ENCODE measurements at places on chromosomes 1 and 21.

- DNase-seq: no peak
Observed at GRCh38 chr1:9417695-9418094, 121.6 kb upstream of the SLC25A33 start.

- no peak for DNase-seq
Observed at GRCh38 chr1:201354151-201354900, 23.2 kb downstream of the TNNT2 start.

DNA sequence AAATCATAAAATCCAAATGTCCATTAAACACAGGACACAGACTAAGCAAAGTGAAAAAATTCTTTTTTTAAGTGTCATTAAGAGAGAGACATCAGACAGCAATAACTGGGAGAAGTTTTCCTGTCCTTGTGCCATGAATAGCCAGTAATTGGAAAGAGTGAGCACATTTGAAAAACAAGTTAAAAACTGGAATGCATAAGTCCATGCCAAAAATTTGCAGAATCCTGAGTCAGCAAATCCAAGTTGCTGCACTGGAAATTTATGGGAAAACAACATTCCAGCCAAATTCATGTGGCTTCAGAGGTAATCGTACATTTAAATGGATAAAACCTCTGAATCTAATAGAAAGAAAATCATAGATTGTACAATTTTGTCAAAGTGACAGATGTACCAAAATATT, 291.4 kb downstream of the LRRC40 start:
- DNase-seq: no peak

- no peak for DNase-seq
Observed at GRCh38 chr21:34157521-34157920, 84.1 kb downstream of the MRPS6 start.

- no peak for DNase-seq
Observed at GRCh38 chr1:46158312-46159281, 16.3 kb upstream of the TSPAN1 start.

GRCh38 chr1:164673584-164674214, 114.7 kb downstream of the PBX1 start:
- DNase-seq: no peak

GRCh38 chr1:172824209-172824608, 165.3 kb downstream of the FASLG start:
- DNase-seq: no peak

GRCh38 chr1:32063261-32063681, 9.5 kb upstream of the TMEM39B start:
- no peak for DNase-seq

GRCh38 chr1:17200756-17201155, 4.2 kb upstream of the PADI1 start:
- no peak for DNase-seq

DNA sequence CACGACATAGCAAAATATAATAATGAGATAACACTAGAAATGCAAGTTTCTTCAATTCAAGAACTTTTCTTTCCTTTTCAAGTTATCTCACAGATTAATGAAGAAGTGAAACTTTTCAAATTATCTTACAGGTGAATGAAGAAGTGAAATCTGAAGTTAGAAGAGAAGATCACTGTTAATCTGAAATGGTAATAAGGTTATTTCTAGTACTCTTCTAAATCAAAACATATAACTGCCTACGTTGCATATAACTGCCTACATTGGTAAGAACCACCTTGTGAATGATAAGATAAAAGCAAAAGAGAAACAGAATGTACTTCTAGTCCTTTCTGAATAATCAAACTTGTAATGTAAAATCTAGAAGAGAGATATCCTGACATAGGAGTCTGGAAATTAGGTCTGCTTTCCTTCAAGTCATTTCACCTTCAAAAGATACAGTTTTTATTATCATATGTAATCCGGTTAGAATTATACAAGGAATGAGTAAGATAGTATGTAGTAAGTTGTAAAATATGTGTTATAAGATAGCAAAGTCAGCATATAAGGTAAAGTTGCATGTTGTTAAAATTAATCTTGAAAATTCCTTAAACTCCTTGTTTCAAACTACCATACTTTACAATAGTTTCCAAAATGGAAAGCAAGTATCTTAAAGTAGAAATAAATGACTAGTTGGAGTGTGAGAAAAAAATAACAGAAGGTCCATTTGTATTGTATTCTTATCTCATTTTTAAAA, 522.4 kb upstream of the ZRANB2 start:
- DNase-seq: no peak

- DNase-seq: no peak
Observed at GRCh38 chr1:45007311-45007710, 3.8 kb downstream of the HECTD3 start.

DNA sequence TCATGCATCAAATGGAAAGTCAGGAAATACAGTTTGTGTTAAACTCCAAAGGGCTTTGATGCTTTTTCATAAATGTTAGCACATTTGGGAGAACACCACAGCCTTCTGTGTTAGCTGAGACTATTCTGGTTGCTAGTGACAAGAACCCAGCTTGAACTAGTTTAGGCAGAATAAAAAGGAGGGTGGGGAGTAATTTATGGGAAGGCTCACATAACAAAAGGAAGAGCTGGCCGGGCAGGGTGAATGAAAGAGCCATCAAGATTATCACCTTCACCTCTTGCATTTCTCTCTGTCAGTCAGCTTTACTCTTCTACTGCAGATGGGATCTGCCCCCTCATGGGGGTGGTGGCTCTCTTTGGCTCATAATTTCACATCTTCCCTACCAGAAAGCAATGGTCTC, 75.4 kb upstream of the VTCN1 start:
- no peak for DNase-seq

Measured in stimulated activated CD4-positive, alpha-beta T cell treated with anti-CD3 and anti-CD28 coated beads, TNF-alpha, amount 100 ng/mL, for 1 hour (primary cell).